ENCODE measurements at places on chromosomes 3 and 15. TPM values are rescaled to one million over a fixed set of nuclear protein-coding genes. Genes with fewer than 3 reads are reported as not detected.

DNA sequence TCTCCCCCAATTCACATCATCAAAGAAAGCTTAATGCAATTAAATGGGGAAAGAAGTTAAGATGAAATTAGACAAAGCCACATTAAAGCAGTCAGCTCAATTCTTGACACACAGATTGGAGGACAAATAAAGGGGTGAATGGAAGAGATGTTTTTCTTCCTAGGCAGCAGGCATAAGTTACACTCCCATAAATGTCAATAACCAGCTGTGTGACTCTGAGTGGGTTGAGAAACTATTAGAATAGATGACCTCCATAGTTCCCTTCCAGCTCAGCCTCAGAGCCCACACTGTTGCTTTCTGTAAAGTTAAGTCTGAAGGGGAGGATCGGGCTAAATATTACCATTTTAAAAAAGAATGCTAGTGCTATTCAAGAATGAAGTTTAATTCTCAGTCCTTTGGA lies 71.0 kb downstream of the THBS1 start:
- DNase-seq = no peak

- no peak for DNase-seq
Observed at GRCh38 chr3:73245459-73245858, 184.0 kb downstream of the EBLN2 start.

GRCh38 chr15:89874926-89875564 lies 18.7 kb downstream of the AP3S2 start:
- peak; percentile 83 for DNase-seq

Gene WNT5A
- total RNA-seq = 4.3 TPM

Gene TTLL13
- total RNA-seq = 0.15 TPM

Data from left lobe of liver (tissue), 2 donors.